ENCODE measurements at places on chromosomes 3 and 15. TPM values are rescaled to one million over a fixed set of nuclear protein-coding genes. Genes with fewer than 3 reads are reported as not detected.

DNA sequence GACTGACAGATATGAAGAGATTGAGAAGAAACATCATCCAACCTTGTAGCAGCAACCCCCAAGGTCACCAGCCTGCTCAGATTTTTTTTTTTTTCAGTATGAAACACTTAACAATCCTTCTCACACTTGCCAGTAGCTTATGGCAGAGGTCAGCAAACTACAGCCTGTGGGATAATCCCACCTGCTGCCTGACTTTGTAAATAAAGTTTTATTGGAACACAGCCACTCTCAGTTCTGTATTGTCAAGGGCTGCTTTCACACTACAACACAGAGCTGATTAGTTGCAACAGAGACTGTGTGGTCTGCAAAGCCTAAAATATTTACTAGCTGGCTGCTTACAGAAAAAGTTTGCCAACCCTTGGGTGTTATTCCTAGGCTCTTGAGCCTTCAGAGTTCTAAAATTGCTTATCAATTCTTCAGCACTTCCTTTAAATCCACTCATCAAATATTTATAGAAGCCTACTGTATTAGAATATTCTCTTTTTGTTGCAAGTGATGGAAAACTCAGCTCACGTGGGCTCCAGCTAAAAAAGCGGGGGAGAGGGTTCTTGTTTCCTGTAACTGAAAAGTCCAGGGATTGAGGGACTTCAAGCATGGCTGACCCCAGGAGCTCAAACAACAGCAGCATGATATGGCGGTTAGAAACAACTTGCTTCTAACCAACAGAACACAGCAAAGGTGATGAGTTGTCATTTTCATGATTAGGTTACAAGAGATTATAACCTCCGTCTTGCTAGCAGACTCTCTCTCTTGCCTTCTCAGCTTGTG, 246.1 kb downstream of the SHQ1 start:
- no peaks in the 10 kb centered on the region for H3K4me1 ChIP-seq
- no peaks in the 10 kb centered on the region for H3K27me3 ChIP-seq
- H3K27ac ChIP-seq = no peak overlapping the region
- no peak for DNase-seq
- H3K36me3 ChIP-seq = no peaks in the 10 kb centered on the region
- no peak overlapping the region for H3K4me3 ChIP-seq

DNA sequence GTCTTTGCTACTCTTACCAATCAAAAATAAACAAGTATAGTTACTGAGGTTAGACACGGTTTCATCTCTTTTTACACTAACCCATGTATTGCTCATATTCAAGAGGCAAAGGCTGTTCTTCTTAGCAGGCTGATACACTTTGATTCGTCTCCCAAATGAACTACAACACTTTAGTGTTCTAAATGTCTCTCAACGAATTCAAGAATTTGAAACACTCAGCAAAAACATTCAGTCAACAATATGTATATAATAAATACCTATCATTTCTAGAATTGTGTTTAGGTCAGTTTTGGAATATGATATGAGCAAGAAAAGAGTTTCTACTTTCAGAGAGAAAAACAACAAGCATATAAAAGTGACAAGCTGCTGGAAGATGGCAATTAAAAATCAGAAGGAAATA, 669.6 kb upstream of the DPPA4 start:
- DNase-seq = no peak
- H3K36me3 ChIP-seq = no peaks in the 10 kb centered on the region
- H3K4me1 ChIP-seq = no peaks in the 10 kb centered on the region
- no peak overlapping the region for H3K27ac ChIP-seq
- no peak overlapping the region for H3K4me3 ChIP-seq

DNA sequence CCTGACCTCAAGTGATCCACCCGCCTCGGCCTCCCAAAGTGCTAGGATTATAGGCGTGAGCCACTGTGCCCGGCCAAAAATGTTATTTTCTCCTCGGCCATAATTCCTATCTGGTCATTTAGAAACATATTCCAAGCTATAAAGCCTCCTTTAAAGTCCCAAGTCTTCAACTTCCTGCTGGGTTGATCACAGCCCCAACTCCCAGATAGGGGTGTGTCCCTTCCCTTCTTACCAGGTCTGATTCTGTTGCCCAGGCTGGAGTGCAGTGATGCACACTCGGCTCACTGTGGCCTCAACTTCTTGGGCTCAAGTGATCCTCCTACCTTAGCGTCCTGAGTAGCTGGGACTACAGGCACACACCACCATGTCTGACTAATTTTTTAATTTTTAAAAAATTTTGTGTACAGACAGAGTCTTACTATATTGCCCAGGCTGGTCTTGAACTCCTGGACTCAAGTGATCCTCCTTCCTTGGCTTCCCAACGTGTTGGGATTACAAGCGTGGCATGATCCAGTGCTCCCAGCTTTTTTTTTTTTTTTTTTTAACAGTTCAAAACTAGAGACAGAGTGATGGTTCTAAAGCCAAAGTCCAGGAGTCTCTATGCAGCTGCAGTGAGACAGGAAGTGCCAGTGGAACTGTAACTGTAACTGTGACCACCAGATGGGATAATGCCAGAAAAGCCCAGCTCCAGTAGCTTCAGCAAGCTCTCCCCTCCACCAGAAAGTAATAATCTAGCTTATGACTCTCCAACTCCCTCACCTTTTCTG, 8.2 kb upstream of the PRKAR2A start:
- peaks cover 29% of the 10 kb centered on the region for H3K36me3 ChIP-seq
- no peak overlapping the region for H3K27ac ChIP-seq
- no peak for DNase-seq
- no peak overlapping the region for H3K4me3 ChIP-seq

DNA sequence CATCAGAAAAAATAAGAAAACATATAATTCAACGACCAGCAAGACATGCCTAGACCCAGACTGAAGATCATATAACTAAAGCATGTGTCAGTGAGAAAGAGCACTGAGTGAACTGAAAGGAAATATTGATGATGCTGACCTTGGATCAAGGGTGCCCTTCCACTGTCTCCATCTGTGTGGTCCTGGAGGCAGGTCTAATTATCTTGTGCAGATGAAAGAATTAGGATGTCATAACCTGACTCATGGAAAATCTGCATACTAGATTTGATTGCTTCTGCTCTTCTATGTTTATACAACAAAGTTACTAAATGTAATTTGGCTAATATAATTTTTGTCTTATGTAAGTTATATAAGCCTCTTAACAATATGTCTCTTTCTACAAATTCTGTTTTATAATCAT, 264.6 kb upstream of the TGFBR2 start:
- no peak overlapping the region for H3K27ac ChIP-seq
- DNase-seq = no peak
- no peaks in the 10 kb centered on the region for H3K27me3 ChIP-seq
- no peaks in the 10 kb centered on the region for H3K36me3 ChIP-seq
- no peaks in the 10 kb centered on the region for H3K4me1 ChIP-seq

DNA sequence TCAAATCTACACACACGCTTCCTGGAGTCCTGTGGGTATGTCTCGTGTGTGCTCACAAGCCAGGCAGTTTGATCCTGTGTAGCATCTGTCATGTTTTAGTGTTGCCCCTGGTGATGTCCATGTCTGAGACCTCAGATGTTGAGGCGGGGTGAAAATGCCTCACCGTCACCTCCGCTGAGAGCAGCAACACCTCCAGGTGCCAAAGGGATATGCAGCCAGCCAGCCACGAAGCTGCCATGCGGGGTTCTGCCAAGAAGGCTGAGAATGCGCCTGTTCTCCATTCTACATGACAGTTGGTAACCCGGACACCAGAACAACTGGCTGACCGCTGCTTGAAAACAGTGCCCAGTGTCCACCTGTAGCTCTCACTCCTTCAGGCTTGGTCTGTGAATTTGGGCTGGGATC, 253.8 kb downstream of the TLE3 start:
- H3K4me3 ChIP-seq = no peak overlapping the region
- DNase-seq = no peak
- no peaks in the 10 kb centered on the region for H3K36me3 ChIP-seq
- H3K4me1 ChIP-seq = no peaks in the 10 kb centered on the region

DNA sequence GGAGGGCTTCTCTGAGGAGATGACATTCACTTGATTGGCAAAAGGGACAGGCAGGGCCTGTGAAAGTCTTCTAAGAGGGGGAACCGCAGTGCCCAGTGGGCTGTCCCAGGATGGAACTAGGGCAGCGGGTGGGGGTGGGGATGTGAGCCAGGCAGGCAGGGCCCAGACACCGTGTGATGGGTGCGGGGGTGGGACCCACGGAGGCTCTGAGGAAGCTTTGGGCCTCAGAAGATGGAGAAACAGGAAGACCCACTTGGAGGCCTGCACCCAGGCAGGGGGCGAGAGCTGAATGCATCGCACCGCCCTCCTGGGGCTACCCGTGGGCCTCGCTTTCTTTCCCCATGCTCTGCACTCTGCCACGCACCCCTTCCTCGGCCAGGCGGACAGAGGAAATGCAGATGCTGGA, 32.9 kb upstream of the ACAD9 start:
- H3K4me1 ChIP-seq = peaks cover 11% of the 10 kb centered on the region
- peak overlapping the region; percentile 54 for H3K4me3 ChIP-seq
- no peaks in the 10 kb centered on the region for H3K36me3 ChIP-seq

GRCh38 chr15:90266061-90266431, 574 bp downstream of the NGRN start:
- H3K36me3 ChIP-seq = peaks cover 17% of the 10 kb centered on the region
- H3K27me3 ChIP-seq = no peaks in the 10 kb centered on the region
- H3K27ac ChIP-seq = peak overlapping the region; percentile 96
- H3K4me3 ChIP-seq = peak overlapping the region; percentile 87
- peaks cover 45% of the 10 kb centered on the region for H3K4me1 ChIP-seq

- no peak for DNase-seq
- H3K27me3 ChIP-seq = no peaks in the 10 kb centered on the region
- no peak overlapping the region for H3K27ac ChIP-seq
- H3K4me3 ChIP-seq = no peak overlapping the region
Observed at GRCh38 chr3:172904711-172905373, 154.3 kb downstream of the ECT2 start.

- no peak overlapping the region for H3K27ac ChIP-seq
- H3K4me3 ChIP-seq = no peak overlapping the region
- H3K4me1 ChIP-seq = no peaks in the 10 kb centered on the region
Observed at GRCh38 chr3:157443905-157444796, 7.5 kb downstream of the PTX3 start.

DNA sequence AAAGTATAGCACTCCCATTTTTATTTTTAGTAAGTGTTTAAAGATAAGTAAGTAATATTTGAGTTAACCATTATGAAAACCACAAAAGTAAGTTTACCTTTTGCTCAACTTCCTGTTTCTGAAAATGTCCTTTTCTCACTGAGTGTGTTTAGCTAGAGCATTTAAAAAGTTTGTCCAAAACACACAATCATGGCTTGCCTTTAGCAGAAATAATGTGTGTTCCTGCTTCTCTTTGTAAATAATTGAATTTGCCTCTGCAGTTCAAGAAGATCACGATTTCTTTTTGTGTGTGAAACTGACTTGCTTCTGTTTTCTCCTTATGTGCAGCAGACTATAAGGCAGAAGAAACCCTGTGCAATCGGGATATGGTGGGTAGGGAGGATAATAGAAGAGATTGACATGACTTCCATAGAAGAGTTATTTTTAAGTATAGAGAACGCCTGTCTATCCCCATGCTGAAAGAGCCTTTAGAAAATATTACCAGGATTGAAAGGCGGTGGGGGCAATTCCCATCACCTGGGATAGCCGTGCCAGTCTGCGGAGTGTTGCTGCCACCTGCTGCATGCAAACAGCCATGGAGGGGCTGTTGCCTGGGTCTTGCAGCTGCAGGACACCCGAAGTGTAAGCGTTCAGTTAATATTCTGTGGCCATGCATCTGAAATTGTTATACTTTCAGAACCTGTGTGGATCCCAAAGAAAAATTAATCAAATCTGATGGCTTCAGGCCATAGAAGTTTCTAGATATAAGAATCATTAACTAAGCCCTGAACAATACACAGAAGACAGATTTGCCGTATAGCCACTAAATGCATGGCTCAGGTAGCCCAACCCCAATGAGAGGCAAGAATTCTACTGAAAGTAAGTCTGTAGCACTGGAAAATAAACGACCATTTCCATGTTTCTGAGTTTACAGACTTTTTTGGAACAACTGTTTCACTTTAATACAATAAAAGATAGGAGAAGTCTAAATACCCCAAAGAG, 2.4 kb upstream of the CD96 start:
- no peaks in the 10 kb centered on the region for H3K27me3 ChIP-seq
- peak overlapping the region; percentile 52 for H3K4me3 ChIP-seq
- H3K4me1 ChIP-seq = peaks cover 43% of the 10 kb centered on the region

GRCh38 chr15:68987676-68988075, 26.8 kb upstream of the NOX5 start:
- no peak overlapping the region for H3K27ac ChIP-seq
- H3K4me3 ChIP-seq = no peak overlapping the region
- no peaks in the 10 kb centered on the region for H3K27me3 ChIP-seq
- no peaks in the 10 kb centered on the region for H3K36me3 ChIP-seq

DNA sequence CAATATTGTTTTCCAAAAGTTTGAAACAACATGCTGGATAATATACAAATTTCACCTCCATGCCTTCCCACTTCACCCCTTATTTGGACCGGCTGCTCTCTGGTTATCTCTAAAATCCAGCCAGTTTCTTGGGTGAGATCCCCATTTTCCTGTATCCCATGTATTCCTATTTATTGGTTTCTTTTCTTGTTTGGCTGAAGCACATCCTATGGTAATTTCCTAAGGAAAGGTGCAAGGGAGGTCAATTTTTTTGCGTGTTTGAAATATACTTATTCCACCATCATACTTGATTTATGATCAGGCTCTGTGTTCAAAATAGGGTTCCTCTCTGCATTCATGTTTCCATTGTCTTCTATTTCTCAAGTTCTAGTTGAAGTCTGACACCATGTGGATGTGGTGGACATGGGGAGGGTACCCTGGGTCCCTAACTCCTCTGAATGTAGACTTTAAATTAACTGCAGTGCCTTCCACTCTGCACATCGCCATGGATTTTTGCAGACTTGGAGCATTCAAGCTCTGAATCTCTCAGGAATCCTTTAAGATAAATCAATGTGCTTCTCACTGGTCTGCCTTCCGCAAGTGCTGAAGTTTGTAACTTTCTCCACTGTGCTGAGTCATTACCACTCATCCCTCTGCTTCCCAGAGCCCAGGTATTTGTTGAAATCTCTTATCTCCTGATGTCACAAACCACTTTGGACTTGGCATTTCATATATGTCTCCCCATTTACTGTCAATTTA, 52.1 kb upstream of the TLE3 start:
- no peaks in the 10 kb centered on the region for H3K36me3 ChIP-seq
- no peak overlapping the region for H3K27ac ChIP-seq
- no peaks in the 10 kb centered on the region for H3K27me3 ChIP-seq
- DNase-seq = no peak

GRCh38 chr15:60784483-60785254, 305.7 kb upstream of the ICE2 start:
- H3K4me3 ChIP-seq = no peak overlapping the region
- H3K4me1 ChIP-seq = no peaks in the 10 kb centered on the region
- H3K27ac ChIP-seq = no peak overlapping the region

- no peak overlapping the region for H3K4me3 ChIP-seq
- no peak overlapping the region for H3K27ac ChIP-seq
- H3K27me3 ChIP-seq = no peaks in the 10 kb centered on the region
- H3K4me1 ChIP-seq = no peaks in the 10 kb centered on the region
Observed at GRCh38 chr3:100954990-100955389, 38.2 kb downstream of the ABI3BP start.

TRIM71 gene
- total RNA-seq = 0.07 TPM

CCR9 gene
- 7.3 TPM for total RNA-seq

SLC28A2 gene
- not detected for total RNA-seq

DNAH1 gene
- total RNA-seq = 7.0 TPM

CCNB2 gene
- total RNA-seq = 28.2 TPM

CDC25A gene
- 58.4 TPM for total RNA-seq

IQCF5 gene
- not detected for total RNA-seq

All from CD8-positive, alpha-beta memory T cell (primary cell).